ENCODE measurements at places on chromosomes 5 and 9.

DNA sequence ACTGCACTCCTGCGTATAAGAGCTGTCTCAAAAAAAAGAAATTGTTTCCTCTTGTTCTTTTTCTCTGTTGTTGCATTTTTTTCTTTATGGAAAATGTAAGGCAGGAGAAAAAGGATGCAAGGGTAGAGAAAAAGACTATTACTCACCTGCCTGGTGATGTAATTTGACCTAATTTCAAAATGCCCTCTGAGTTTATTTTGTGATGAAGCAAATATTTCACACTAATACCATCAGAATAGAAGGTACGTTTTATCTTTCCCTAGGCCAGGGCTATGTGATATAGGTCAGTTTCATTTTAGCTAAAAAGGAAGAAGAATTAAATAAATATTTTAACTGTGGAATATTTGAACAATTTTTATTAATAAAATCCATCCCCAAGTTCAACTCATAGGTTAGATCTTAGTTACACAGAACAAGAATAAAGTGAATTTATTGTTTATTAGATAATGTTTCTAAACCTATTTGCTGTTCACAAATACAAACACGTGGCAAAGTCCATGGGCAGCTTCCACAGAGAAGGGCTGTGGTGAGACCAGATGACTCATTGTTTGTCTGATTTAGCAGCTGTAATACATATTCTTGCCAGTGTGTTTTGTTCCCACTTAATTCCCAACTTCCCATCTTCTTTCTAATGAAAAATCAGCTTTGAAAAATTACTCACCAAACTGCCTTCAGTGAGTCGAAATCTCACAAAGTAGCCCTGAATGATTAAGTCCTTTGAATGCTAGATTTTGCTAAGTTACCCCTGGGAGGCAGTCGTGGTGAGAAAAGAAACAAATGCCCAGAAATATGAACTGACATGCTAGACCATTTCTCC, 52.8 kb upstream of the CCDC112 start:
- no peak for DNase-seq

DNA sequence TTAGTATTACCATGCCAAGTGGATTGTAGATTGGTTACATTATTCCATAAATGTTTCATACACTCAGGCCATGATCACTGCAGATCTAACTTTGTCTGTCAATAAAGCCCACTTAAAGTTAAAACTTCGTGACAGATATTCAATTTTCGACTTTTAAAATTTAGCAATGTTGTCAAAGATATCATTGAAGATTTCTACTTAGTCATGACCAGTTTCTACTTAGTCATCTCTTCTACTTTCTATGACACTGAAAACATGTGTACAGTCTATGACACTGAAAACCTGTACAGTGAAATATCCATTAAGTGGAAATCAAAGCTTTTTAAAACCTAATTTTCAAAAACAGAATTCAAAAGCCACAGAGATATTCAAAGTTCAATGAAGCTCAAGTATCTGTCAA, 258.2 kb downstream of the MCTP1 start:
- no peak for DNase-seq

DNA sequence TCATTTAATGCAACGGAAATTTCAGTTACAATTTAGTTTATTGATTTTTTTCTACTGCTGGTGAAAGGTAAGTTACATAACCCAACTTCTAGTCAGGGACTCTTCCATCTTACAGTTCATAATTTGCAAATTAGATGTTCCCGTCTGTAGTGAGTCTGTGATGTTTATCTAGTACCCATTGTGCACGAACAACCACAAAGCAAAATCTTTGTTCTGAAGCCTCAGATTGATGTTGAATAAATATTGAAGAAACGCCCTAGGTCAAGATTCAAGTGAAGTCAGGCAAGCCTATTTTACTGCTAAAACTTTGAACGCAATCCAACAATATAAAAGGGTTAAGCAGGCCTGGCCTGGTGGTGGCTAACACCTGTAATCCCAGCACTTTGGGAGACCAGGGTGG, 43.1 kb downstream of the BASP1 start:
- DNase-seq, result no peak

DNA sequence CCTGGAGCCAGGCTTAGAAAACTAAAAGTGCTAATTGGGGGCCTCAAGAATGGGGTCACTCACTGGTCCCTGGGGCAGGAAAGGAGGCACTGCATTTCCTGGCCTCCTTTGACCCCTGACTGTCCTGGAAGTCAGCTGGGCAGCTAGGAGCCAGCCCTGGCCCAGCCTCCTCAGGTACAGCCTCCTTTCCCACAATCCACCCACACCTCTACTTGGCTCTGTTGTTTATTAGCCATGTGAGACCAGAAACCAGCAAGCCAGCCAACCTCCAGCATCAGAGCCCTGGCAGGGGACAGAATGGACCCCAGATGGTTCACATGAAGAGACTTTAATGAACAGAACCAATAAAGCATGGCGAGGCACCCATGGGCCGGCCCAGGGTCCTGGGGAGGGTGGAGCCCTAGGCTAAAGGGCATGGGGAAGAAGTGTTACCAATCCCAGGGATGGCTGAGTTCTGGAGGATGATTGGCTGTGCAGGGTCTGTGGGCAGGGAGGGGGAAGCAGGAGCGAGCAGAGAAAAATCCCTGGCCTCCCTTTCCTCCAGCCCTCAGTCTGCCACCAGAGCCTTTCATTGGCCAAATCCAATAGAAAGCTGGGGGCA, 55.3 kb upstream of the ANGPTL2 start:
- no peak for DNase-seq

DNA sequence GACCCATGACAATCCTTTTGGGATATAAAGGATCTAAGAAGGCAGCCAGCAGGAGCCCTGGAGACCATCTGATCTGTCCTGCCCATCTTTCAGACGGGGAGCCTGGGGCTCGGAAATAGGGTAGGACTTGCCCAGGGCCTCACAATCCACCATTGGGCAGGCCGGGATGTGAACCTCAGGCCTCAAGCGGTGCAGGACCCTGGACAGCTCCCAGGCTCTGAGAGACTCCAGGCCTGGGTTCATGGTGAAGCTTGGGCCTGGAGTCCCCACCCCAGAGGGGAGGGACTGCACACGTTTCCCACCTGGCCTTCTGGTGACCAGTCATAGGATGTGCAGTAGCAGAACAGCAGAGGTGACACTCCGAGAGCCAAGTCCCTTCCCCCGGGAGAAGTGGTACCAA, 36.6 kb upstream of the RAPGEF1 start:
- DNase-seq, result peak; percentile 61

DNA sequence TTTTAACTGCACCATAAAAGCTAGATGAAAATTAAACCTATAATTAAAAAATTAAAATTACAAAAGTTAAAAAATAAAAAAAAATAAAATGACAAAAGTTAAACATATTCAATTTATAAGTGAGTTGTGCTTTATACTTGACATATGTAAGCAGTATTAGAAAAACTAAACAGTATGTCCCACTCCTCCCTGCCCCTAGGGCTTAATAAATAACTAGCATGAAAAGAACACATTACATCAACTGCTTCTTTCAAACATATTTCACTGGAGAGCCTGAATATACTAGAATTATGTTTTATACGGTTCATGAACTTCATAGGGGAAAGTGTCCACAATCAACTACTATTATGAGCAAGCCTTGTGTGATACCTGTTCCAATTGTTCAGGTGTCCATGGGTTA, 47.6 kb downstream of the ECPAS start:
- DNase-seq, result no peak

GRCh38 chr5:131280417-131280816, 16.6 kb downstream of the CDC42SE2 start:
- no peak for DNase-seq

DNA sequence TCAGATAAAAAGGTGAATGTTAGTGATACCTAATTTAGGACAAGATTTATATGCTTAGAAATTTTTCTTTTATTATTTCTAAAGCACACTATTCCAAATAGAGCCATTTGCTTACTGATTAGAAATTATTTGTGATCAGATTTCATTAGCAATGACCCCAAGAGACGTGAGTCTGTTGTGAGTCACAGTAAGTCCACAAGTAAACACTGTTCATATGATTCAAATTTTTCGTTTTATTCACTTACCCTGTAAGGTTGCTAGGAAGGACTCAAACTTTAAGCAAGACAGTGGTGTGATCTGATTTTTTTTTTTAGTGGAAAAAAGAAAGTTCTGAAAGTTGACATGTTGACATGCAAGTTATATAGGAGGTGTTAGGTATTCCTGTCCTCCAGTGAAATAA, 1.2 kb downstream of the CARD6 start:
- DNase-seq, result no peak

GRCh38 chr9:18012170-18012569, 433.3 kb downstream of the SH3GL2 start:
- DNase-seq, result no peak

GRCh38 chr5:76610196-76610595, 13.0 kb downstream of the F2RL2 start:
- no peak for DNase-seq

GRCh38 chr9:129811967-129812363, 9.0 kb downstream of the TOR1B start:
- DNase-seq, result no peak

GRCh38 chr9:74742792-74743730, 144.7 kb downstream of the TRPM6 start:
- peak; percentile 23 for DNase-seq

DNA sequence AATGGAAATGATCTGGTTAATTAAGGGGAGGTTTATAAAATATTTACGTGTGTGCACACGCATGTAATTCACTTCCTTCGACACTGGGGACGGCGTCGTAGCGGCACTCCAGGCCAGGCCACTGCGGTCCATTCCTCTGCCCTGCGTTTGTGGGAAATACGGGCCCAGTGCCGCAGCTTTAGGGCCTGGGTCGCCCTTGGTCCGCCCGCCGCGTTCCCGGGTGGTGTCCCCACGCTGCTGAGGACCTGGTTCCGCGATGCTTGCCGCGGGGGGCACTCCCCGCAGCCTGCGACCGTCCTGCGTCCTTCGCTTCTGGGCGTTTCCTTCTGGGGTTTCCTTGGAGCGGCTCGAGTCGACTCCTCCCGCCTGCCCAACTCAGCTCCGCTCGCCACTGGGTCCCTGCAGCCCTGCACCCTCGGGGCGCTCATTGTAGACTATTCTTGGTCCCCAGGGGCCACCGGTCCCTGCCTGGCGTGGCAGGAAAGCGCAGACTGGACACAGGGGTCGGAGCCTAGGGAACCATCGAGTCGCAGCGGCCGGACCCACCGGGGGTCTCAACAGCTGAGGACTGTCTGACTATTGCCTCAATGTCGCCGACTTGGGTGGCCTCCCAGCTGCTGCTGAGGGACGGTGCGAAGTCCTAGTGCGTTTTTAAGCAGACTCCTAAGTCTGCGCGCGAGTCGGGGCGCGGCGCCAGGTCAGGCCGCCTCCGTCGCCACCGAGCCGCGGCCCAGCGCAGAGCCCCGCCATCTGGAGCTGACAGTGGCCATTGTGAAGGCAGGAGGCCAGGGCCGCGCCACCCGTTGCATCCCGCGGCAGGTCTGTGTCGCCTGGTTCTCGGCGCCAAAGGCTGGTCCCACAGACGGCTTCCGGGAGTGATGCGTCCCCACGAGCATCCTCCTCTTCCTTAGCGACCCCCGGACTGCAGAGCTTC, 4.4 kb upstream of the IRX1 start:
- DNase-seq, result no peak

DNA sequence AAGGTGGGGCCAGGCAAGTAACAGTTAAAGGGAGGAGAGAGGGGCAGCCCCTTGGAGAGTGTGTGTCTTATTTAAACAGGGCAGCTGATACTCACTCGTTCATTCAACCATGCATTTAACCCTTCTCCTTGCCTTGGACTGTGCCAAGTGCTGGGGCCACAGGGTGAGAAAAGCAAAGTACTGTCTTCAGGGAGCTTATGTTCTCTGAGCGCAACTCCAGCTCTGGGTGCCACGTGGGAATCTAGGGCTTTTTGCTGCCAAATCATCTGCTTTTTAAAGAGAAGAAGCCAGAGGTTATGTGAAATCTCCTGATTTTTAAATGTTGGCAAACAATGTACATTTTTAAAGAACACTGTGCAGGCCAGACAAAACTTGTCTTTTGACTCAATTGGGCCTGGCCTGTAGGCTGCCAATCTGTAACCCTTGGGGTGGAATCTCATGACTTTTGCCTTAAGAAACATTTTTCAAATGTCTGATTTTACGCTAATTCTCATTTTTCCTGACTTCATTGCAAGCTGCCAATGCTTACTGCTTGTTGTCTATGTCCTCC, 157.8 kb downstream of the NTRK2 start:
- no peak for DNase-seq

GRCh38 chr5:74035521-74035937, 409.5 kb downstream of the ARHGEF28 start:
- DNase-seq, result no peak

GRCh38 chr9:70411121-70411929, 3.1 kb downstream of the KLF9 start:
- no peak for DNase-seq

DNA sequence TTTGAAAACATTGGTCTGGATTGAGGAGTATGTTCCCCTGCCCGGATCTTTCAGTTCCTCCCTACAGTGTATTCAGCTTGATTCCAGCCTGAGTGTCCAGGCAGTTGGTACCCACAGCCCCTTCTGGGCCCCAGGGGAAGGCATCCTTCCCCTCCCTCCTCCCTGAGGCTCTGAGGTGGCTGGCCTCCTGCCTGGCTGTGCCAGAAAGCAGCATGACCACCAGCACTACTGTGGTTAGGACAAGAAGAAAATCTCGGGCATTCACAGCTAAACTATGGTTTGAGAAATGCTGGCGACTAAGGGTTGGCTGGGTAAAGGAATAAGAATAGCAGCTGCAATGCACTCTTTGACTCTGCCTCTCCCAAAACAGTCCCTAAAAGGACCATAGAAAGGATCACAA, 84.6 kb upstream of the LIFR start:
- no peak for DNase-seq

DNA sequence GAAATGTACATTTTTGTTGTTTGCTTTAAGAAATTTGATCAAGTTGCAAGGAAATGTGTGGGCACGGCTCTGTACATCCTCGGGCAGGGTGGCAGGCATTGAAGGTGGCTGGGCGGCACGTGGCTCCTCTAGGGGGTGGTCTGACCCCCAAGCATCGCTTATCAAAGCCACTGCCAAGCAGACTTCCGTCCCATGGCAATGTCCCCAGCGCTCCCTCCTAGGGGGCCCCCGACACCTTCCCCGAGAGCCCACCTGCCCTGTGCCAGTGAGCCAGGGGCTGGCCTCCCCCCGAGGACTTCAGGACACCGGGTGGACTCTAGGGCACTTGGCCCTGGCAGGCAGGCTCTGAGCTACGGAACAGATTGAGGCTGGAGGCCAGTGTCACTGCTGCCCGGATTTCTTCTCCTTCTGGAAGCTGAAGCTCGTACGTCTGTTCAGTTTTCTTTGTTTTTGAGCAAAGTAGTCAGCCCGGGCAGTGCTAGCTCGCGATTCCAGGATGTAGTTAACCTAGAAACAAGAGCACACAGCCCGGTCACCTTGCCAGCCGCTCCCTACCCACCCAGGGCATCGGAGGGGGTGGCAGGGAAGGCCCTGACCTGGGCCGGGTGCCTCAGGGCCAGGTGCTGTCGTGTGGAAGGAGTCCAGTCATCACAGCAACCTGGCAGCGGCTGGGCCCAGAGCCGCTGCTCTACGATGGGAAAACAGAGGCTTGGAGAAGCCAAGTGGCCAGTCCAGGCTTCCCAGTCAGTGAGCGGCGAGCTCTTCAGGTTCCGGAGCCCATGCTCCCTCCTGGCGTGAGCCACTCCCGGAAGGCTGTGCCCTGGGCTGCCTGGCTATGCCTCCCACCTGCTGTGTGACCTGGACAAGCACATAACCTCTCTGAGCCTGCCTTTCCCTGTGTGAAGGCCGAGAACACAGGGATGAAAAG, 177.1 kb downstream of the GAPVD1 start:
- DNase-seq, result no peak
